Activated naive CD8-positive, alpha-beta T cell treated with anti-CD3 and anti-CD28 coated beads, Interleukin-2, amount 50 U/mL, for 24 hours (primary cell): ENCODE measurements at places on chromosomes 3 and 15.

- DNase-seq: no peak
Observed at GRCh38 chr3:176633511-176633910, 563.8 kb downstream of the TBL1XR1 start.

GRCh38 chr3:149801639-149802038, 9.3 kb upstream of the ANKUB1 start:
- no peak for DNase-seq

DNA sequence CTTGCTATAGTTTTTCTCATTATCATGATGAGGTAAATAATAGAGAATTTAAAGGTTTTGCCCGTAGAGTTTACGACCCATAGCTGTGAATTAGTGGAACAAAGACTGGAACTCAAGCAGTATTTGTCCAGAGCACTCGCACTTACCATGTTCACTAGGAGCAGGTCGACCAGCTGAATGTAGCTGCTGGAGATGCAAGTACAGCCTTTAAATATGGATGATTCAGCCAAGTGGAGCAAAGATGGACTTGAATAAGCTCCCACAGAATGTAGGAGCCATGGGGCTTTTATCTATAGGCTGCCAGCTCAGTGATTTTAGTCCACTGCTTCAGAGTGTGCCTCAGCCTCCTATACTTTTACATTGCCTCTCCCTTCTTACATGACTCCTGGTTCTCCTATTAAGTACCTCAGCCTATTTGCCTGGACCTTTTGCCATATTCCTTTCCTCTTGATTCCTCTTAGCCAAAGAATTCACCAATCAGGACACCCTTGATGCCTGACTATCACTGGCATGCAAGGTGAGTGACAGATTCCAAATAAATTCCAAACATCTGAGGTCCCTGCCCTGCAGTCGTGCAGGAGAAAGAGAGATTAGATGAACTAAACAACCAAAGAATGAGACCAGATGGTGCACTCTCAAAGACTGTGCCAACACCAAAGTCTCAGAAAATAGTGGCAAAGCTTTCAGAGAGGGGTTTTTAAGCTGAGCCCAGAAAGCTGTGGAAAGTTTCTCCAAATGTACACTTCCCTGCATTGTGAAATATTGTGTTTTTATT, 3.9 kb downstream of the MKRN3 start:
- DNase-seq: no peak

DNA sequence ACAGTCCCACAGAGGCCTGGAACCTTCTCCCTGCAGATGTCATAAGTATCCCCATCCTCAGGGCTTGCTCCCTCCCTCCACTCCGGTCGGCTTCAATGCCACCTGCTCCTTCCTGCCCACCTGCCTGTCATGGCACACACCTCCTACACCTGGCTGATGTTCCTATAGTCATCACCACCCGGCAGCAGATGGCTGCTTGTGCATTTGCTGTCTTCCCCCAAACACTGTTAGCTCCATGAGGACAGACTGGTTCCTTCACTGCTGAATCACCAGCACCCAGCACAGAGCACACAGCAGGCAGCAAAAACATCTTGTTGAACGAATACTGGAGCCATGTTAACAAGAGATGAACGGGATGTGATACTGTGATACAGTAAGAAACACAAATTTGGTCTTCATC, 14.8 kb downstream of the TARS3 start:
- DNase-seq: no peak

DNA sequence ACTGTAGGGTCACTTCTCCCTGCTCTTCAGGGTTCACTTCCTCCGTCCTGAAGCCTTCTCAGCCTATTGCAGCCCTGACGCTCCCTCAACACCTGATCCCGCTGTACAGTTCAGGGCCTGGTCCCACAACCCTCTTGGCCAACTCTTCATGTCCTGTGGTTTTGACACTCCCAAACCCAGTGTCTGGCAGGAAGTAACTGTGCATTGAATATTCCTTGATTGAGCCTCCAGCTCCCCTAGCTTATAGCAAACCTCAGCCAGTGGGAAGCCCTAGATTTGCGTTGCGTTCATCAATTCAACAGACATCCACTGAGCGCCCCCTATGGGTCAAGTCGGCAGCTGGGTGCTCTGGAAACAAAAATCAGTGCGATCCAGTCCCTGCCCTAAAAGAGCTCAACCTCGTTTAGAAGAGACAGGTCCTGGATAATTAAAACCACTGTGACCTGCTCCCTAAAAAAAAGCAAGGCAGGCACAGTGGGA, 13.5 kb downstream of the UBAP1L start:
- peak; percentile 73 for DNase-seq

DNA sequence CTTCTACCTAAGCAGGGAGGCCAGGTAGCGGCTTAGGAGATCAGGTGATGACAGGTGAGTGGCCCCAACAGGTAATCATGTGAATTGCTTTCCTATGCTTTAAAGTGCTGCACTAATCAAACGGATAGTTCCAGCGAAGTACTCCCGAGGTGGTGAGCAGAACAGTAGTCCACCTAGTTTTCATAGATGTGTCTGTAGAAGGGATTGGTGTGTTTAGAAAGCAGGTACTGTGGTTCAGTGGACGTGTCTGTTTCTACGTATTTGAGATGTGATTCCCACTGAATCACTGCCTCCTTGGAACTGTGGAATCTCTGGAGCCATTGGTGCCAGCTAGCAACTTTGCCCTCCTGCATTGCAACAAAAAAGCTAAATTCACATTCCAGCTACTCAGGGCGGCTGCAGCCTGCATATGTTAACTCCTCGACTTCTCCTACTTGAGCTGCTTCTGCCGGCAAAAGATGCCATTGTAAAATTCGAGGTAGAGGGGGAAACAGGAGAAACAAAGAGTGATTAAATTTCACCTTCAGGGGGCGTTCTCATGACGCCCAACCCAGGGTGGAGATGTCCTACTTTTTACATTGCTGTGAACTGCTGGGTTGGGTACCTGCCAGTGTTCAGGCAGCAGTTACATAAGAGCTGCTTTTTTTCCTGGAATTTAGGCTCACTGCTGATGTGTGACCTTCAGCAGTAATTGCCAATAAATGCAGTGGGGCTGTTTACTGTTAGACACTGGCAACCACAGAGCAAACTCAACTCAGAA, 227.3 kb downstream of the ITPR1 start:
- no peak for DNase-seq

GRCh38 chr3:107600780-107601179, 78.0 kb downstream of the BBX start:
- no peak for DNase-seq

DNA sequence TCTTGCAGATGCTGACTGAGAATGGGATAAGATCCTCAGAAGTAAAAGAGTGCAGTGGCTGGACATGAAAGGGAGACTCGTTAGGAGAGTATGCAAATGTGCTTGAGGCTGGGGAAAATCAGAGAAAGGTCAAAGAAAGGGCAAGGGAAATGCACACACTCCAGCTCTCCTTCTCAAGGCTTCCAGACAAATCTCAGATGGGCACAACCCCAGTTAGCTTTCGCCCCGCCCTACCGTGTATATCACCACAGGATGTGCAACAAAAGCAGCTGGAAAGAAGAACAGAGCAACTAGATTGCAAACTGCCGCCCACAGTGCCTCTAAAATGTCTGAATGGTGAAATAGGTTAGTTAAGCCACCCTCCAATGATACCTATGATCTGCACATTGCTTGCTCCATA, 63.9 kb downstream of the CERS3 start:
- DNase-seq: no peak

DNA sequence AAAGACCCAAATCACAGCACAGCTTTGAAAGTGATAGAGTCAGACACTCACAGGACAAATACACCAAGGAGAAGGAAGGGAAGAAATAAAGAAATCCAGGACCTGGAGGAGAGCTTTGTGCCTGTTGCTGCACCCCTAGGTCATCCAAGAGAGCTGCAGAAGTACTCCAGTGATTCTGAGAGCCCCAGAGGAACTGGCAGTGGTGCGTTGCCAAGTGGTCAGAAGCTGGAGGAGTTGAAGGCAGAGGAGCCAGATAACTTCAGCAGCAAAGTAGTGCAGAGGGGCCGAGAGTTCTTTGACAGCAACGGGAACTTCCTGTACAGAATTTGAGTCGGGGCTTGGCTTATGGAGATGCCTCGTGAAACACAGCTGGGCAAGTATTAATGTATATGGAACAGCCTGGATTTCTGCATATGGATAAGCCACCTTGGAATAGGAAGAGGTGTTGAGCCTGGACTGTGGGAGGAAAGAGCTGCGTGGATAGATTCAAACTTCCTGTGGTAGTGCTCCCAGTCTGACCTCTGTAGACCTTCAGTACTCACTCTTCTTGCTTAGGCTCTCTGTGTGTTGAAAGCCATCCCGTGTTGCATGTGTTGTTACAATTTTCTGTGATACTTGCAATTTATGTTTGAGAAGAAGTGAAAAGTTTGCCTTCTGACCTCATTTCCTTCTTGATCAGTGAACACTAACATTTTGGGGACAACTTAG, 6.1 kb downstream of the NGRN start:
- DNase-seq: no peak

- no peak for DNase-seq
Observed at GRCh38 chr15:67156426-67156825, 91.0 kb downstream of the SMAD3 start.

- DNase-seq: no peak
Observed at GRCh38 chr3:80366808-80367548, 599.2 kb upstream of the ROBO1 start.

GRCh38 chr15:80932513-80932815, 57.2 kb downstream of the MESD start:
- DNase-seq: no peak

- DNase-seq: no peak
Observed at GRCh38 chr3:194029846-194030245, 106.1 kb upstream of the HES1 start.

- no peak for DNase-seq
Observed at GRCh38 chr3:111965484-111965883, 13.3 kb upstream of the ABHD10 start.

- no peak for DNase-seq
Observed at GRCh38 chr3:165852191-165852590, 15.0 kb upstream of the BCHE start.

GRCh38 chr15:78421238-78421965, 16.6 kb upstream of the IREB2 start:
- DNase-seq: no peak

DNA sequence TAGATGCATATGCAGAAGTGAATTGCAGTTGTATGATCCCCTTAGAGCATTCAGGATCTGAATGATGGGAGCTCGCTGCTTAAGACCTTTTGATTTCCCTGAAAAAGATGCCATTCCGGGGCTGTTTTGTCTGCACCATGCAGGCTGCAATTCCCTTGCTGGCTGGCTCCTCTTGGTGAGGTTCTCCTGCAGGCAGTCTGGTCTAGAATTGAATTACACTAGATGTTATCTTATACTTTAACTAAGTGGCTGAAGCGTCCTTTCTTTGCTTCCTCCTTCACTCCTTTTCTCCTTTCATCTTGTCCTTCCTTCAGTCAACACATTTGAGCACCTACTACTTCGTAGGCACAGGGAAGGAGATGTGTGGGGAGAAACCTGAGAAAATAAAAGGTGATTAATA, 18.6 kb upstream of the MYZAP start:
- no peak for DNase-seq

DNA sequence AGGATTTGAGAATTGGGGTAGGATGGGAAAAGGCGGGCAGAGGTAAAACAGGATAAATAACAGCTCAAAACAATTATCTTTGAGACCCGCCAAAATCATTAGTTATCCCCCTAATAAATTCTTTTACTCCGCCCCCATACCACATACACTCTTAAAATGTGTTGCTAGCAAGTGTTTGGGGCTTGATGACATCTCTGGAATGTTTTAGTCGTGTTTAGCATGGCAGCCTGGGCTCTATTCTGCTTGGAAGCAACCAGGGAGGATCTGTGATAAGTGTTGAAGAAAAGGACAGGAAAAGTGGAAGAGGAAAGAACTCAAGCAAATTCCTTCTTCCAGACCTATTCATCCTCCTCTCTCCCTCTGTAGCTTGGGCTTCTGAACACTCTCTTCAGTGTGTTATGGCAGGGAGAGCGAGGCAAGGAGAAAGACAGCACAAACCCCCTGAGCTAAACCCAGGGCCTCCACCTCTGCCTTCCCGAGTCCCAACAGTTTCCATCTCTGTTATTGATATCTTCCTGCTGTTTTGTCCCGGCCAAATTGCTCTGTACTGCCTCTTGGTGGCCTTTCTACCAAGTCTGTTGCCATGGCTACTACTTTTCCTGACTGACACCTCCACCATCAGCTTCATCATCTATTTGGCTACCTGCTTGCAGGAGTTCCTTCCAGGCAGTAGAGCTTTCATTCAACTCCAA, 135.8 kb downstream of the RPL22L1 start:
- DNase-seq: no peak

DNA sequence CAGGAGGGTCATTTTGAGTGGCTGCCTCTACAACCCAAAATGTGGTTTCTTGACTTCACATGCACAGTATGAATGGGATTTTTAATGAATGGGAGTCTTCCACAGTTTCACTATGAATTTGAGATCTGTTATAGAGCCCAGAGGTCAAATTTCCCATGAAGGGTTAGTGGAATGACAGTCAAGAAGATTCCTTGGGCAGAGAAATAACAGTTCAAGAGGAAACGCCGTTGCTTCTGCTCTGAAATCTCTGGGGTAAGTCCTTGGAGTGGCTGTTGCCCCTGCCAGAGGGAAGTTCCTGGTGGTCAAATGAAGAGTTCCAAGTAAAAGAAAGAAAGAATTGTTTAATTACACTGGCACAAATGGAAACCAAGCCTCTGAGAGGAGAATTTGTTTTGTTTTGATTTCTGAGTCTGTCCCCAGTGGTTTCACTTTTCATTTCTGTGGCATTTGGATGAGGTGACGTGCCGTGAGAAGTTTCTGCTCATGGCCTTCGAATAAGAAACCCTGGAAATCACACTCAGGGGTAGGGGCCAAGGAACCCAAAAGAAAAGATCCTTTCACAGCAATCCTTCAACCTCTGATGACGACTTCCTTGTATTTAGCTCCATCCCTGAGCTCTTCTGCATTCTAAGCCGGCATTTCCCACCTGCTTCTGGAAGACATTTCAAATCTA, 77.5 kb upstream of the IL12A start:
- DNase-seq: no peak

- no peak for DNase-seq
Observed at GRCh38 chr3:47895241-47895640, 92.3 kb downstream of the DHX30 start.

DNA sequence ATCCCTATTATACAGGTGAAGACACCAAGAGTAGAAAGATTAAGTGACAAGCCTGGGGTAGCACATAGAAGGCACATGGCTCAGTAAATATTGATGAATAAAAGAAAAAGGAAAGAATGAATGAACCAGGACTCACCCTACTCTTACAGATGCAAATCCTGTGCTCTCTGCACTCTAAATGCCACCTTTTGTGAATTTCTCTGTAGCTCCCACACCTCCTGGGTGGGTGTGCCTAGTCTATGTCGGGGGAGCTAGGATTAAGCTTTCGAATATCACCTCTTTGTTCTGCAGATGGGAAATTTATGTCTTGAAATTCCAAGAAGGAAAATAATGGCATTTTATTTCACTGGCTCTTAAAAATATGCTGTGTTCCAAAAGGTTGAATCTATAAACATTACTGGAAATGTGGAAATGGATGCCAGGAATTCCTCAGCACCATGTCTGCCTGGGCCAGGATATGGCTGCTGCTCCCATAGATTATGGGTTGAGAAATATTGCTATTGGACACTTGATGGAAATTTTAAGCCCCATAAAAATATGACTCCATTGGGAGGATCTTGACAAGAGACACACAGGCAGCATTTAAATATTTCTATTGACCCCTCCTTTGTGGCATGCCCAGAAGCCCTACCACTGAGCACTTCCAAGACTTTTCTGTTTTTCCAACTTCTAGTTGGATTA, 43.3 kb downstream of the CCNB2 start:
- no peak for DNase-seq
